SIG-M5 (cell line): ENCODE measurements at places on chromosomes 12 and 14.

DNA sequence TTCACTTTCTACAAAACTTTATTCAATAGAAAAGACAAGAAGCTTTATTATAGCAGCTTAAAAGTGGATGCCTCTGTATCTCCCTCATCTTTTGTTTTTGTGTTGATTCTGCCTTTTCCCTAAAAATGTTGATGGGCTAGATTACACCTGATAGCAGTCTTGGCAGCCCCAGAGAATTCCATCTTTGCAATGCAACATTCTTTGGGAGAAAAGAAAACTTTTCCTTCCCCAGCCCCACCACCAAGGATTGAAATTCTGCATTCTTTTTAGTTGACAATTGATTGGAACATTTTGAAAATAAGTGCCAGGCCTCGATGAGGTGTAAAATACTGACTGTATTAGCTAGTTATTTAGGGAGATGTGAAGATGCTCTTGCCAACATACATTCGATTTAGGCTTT is 306.8 kb upstream of the G2E3 start:
- no peak for DNase-seq

- no peak for DNase-seq
These were observed 187.1 kb downstream of the KITLG start for GRCh38 chr12:88393017-88393767.

- DNase-seq = no peak
These were observed 962.5 kb downstream of the DIO2 start for GRCh38 chr14:79248771-79249170.

DNA sequence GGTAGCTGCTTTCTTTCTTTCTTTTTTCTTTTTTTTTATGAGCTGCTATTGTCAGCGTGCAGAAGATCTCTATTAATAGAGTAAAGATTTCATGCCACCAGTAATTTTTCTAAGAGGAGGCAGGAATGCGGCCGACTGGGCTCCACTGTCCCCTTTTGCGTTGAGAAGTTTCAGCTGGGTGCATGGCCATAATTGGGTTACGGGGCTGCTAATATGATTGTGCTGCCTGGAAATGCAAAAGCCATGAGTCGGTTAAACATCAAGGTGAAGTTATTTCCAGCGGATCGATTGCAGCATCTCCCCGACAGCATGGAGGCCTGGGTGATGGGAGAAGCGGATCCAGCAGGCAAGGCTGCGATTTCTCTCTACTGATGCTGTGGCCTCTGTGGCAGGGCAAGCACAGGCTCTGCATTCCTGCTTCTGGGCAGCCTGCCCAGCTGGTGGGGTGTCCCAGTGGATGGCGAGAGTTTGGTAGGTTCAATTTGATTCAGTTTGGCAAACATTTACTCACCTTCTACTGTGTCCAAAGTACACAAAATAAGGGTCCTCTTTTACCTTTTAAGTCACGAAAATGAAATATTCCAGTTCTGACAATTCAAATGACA is 54.4 kb upstream of the PRMT8 start:
- DNase-seq = no peak

DNA sequence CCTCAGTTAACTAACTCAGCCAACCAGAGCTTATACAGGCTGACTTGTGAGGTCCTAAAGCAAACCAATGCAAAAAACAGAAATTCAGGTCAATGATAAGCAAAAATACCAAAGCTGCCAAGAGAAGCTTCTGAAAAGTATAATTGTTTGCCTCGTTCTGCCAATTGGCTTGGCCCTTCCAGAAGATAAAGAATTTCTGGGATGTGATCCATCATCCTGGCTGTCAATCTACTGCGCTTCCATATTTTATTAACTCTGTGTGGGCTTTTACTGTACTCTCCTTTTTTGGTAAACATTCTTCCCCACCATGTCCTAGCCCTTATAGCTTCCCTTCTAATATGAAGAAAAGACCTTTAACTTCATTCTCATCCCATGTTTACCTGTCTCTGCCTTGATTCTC is 387.9 kb downstream of the TMEM117 start:
- DNase-seq = no peak

GRCh38 chr12:124609041-124609989 is 41.9 kb upstream of the NCOR2 start:
- DNase-seq = no peak

GRCh38 chr12:106342397-106343213 is 14.9 kb upstream of the POLR3B start:
- DNase-seq = no peak

DNA sequence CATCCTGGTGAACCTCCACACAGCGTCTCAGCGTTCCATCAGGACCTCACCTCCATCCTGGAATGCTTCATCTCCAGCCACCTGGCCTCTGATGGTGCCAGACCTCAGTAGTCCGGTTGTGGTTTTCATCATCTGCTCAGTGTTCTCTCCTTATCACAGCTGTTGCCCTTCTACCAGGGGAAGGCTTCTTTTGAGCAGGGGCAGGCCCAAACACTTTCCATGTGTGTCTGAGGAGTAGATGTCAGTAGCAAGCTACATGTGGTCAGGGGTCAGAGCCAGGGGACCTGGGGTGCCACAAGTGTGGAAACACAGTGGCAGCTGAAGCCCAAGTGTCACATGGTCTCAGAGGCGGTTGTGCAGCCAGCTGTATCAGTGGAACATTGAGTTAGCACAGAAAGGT is 30.2 kb upstream of the FGD4 start:
- DNase-seq = no peak

- no peak for DNase-seq
These were observed 79.1 kb downstream of the TMEM117 start for GRCh38 chr12:43914923-43915468.

DNA sequence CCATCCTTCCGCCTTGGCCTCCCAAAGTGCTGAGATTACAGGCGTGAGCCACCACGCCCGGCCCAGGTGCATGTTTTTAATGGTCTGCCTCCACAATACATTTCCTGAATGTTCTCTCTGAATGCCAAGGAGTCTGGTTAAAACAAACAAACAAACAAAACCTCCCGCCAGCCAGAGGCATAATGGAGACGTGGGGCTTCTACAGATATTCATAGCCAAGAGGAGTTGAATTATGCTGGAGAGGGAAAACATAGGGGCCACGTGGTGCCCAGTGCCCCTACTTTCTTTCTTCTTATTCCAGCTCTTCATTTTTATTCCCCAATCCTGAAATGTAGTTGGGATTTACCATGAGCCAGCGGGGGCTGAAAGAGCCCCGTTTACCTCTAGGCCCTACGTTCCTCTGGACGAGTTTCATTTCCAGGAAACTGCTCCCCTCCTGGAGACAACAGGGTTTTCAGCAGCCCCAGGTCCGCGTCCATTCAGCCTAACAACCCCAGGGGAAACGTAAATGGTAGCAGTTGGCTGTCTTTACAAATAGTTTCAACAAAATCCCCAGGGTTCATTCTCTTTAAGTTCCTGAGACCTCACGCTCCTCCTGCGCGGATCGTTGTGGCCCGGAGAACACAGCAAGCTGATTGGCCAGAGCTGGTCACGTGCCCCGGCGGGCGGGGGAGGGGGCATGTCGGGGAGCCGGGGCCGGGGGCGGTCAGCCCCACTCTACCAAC is 108.5 kb upstream of the ESRRB start:
- no peak for DNase-seq

DNA sequence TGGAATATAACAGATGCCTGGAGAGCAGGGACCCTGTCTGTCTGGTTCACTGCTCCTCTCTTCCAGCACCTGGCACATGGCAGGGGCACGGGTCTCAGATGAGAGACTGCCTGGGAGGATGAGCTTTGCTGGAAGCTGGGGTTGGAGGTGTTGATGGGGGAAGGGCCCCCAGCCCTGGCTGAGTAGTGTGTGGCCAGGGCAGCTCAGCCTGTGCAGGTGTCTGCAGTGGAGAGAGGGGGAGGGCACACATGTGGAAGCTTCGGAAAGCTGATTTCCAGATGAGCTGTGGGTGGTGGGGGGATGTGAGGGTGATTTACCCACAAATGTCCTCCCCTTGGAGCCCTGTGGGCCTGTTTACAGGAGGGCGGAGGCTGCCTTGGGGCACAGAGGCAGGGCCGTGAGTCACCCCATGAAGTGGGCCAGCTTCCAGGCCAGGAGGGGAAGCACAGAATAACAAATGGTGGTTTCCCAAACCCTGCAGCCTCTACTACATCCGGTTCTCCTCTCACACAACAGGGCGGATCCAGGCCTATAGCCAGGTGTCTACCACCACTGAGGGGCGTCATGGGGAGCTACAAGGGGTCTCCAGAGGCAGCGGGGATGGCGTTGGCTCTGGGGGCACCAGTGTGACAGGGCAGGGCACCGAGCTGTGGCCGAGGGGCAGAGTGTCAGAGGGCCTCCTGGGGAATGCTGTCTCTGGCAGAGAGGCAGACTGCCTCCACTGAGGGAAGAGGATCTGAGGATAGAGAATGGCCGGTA is 11.0 kb downstream of the KRT7 start:
- no peak for DNase-seq

GRCh38 chr14:68233101-68233784 is 413.7 kb downstream of the RAD51B start:
- DNase-seq = no peak

- no peak for DNase-seq
These were observed 224.5 kb downstream of the BCL11B start for GRCh38 chr14:99047441-99048031.

- no peak for DNase-seq
These were observed 44.7 kb upstream of the SINHCAF start for GRCh38 chr12:31370531-31371255.

DNA sequence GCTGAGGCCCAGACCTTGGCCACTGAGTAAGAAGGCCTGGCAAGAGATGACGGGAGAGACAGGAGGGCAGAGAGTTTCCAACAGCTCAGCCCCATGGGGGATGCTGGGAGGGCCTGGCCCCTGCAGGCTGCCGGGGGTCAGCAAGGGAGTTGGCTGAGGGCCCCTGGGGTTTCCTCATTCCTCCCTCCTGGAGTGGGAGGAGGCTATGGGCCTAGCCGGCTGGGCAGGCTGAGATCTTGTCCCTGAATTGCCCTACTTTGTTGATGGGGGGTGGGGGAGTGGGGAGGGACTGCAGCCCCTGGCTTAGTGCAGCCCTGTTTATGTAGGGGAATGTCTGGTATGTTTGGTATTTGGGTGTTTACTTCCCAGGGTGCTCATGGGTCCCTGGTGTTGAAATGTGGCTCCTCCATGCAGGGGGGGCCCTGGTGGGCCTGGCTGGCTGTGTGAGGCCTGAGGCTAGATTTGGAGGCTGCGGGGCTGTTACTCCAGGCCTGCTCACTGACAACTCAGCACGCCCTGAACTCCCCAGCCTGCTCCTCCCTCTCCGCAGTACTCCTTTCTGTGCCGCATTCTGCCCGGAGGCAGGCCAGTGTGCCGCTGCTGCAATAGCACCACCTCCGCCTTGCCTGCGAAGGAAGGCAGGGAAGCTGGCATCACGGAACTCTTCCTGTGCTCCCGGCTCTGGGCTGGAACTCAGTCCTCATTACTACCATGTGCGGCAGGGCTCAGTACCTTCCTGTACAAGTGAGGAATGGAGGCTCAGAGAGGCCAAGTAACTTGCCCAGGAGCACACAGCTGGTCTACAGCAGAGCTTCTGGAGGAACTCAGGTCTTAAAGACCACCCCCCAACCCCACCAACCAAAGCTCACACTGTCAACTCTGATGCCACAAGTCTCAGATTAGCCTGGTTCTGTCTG is 25.3 kb downstream of the JDP2 start:
- no peak for DNase-seq
